ENCODE measurements at places on chromosomes 13 and 19.

DNA sequence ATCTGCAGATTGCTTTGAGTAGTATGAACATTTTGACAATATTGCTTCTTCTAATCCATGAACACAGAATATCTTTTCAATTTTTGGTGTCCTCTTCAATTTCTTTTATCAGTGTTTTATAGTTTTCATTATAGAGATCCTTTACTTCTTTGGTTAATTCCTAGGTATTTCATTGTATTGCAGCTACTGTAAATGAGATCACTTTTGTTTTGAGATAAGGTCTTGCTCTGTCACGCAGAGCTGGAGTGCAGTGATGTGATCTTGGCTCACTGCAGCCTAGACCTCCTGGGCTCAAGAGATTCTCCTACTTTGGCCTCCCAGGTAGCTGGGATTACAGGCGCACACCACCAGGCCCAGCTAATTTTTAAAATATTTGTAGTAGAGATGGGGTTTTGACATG lies 9.8 kb downstream of the CYP2A7 start:
- DNase-seq = no peak

- no peak for DNase-seq
Measured at GRCh38 chr19:5292453-5292821, 48.2 kb downstream of the PTPRS start.

- DNase-seq = no peak
Measured at GRCh38 chr13:89988206-89988605, 1359.3 kb upstream of the MIR17HG start.

GRCh38 chr19:18097217-18097992 lies at the start of gene MAST3:
MAST3 (plus strand) TSS chr19:18097778; CDS start chr19:18097793, 15 bp downstream.
- DNase-seq = peak; percentile 95

DNA sequence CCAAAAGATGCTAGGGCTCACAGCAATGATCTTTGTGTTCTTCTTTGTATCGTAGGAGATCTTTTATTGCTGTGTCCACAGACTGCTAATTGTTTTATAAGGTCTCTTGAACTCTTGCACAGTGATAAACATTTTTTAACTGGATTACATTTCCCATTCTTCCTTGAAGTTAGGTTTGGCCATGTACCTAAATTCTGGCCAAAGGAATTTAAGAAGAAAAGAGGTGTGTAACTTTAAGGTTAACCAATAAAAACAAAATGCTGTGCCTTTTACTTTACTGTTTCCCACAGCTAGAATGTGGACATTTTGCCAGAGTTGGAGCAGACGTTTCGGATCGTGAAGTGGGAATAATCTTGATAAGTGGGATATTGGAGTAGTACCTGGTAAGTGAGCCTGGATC lies 82.6 kb upstream of the GPC6 start:
- DNase-seq = no peak

- DNase-seq = no peak
Measured at GRCh38 chr19:12868540-12869112, 12.6 kb downstream of the DNASE2 start.

DNA sequence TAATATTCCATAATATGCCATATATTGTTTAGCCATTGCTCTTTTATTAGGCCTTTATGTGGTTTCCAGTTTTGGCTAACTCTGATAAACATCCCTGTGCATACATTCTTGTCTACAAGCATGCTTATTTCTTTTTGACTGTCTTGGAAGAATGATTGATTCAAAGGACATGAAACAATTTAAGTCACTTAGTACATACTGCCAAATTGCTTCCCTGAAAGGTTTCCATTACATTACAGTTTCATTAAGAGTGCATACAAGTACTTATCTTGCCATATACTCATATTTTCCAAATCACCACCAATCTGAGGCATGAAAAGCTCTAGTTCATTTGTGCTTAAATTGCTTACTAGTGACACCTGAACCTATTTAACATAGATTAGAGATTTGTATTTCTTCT lies 113.9 kb downstream of the OXGR1 start:
- DNase-seq = no peak

DNA sequence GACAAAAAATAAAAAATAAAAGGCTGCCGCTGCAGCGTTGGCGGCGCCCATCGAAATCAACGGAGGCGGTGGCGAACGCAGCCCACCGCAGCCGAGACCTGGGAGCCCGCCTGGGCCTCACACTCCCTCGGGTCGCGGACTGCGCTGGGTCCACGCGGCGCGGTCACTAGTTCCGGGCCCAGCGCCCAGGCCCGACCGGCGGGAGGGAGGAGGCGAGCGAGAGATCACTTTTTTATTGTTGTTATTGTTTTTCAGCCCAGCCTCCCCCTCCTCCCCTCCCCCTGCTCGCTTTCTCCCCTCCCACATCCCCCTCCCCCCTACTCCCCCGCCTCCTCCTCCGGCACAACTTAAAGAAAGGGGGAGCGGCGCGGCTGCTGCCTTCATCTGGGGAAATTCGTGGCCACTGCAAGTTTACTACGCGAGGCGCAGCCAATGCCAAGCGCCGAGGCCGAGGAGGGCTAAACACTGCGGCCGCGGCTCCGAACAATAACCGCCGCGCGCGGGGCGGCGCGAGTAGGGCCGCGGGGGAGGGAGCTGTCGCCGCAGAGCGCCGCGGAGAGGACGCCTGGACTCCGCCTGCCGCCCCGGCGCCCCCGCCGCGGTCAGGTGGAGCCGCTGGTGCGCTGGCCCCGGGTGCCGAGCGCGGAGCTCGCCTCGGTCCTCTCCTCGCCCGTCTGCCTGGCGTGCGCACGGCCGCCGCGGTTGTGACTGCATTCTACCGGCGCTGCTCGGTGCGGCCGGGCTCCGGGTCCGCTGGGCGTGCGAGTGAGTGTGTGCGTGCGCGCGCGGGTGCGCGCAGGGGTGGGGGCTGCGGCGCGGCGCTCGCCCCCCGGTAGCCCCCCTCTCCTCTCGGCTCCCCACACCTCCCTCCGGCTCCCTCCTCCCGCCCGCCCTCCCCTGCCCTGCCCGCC lies 505 bp upstream of the ZIC2 start:
- peak; percentile 52 for DNase-seq

Measured in kidney (tissue), 22 donors.